NCI-H446 (cell line): ENCODE measurements at places on chromosomes 6 and 20.

- no peak for DNase-seq
Measured at GRCh38 chr20:58603721-58604120, 47.4 kb upstream of the STX16 start.

- DNase-seq = no peak
Measured at GRCh38 chr6:6688951-6689350, 100.4 kb downstream of the LY86 start.

DNA sequence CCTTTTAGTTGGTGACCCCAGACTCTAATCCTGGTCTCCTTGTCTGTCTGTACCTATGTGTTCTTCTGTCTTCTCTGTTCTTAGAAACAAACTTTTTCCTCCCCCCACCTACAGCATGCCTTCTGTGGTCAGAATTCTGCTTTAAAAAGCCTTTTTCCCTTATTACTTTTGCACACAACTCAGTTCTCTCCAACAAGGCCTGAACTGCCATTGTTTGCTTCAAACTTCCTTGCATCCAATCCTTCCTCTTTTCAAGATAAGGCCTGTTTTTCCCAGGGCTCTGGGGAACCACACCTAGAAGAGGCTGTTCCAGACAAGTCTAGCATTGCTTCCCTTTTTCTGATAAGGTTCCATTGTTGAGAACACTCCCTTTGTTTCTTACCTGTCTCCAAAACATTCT lies 22.2 kb upstream of the NCOA3 start:
- DNase-seq = no peak

DNA sequence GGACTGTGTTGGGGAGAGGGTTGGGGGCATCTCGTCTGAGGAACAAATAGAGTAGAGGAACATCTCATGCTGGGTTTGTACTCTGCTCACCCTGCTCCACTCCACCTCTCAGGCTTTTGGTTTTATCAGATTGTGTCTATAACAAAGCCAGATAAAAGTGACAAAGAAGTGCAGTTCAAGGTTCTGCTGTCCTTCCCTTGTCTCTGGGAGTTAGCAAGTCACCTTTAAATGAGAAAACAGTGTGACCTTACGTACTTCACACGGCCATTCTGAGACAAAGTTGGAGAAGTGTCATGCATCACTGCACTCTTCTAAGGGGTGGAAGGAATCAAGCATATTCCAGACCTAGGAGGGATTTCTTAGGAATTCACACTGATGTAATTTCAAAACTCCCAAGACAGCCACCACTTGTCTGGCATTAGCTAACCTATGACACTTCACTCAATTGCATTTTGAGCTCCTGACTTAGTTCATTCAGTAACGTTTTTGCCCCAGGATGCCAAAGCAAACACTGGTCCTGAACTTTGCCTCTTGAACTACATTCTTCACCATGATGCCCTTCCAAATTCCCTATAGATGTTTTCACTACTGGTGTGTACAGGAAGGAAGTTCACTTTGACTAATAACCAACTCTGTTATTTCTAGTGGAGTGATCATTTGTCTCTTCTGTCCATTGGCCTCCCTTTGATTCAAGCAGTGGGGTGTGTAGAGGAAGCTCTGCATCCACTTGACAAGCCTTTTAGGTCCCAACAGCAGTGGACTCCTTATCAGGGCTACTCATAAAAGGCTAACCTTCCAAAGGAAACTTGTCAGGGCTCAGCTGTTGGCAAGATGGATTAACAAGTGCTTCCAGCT lies 647.6 kb upstream of the FLRT3 start:
- DNase-seq = no peak

DNA sequence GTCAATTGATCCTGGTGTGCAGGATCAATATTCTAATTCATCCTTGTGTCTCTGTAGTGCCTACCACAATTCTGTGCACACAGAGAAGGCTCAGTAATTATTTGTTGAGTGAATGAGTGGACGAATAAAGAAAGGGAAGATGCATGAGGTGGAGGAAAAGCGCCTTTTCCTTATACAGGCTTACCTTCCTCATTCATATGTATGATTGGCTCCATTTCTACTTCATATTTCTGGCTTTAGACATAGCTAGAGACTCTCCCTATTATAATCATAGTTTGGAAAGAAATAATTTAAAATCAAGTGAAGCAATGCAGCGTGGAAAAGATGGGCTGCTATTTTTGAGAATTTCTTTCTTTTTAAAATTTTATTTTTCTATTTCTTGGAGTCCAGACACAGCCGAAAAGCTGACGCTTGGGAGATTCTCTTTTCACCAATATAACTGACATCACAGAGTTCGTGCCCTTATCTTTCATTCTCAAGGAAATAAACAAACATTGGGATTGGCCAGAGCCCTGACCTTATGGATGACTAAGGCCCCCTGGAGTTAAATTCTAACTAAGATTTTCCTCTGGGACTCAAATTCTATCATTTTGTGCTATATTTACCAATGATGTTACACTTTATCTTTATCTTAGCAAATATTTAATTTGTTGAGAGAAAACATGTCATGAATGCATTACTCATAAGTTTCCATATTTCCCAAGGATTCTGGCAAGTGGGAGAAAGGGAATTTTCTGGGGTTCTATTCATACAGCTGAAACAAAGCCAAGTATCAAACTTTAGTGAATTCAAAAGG lies 48.1 kb downstream of the PRL start:
- DNase-seq = no peak

DNA sequence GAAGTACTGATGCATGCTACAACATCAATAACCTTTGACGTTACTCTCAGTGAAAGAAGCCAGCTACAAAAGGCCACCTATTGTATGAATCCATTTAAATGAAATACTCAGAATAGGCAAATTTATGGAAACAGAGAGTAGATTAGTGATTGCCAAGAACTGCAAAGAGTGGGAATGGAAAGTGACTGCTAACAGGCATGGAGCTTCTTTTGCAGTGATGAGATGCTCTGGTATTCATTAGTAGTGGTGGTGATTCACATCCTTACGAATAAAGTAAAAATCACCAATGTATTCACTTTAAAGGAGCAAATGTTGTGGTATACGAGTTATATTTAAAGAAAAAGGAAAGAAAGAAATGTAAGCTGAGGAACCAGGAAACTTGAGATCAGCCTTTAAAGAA lies 126.8 kb upstream of the SAMD5 start:
- DNase-seq = no peak

- DNase-seq = no peak
Measured at GRCh38 chr6:118630067-118630466, 21.3 kb downstream of the CEP85L start.

DNA sequence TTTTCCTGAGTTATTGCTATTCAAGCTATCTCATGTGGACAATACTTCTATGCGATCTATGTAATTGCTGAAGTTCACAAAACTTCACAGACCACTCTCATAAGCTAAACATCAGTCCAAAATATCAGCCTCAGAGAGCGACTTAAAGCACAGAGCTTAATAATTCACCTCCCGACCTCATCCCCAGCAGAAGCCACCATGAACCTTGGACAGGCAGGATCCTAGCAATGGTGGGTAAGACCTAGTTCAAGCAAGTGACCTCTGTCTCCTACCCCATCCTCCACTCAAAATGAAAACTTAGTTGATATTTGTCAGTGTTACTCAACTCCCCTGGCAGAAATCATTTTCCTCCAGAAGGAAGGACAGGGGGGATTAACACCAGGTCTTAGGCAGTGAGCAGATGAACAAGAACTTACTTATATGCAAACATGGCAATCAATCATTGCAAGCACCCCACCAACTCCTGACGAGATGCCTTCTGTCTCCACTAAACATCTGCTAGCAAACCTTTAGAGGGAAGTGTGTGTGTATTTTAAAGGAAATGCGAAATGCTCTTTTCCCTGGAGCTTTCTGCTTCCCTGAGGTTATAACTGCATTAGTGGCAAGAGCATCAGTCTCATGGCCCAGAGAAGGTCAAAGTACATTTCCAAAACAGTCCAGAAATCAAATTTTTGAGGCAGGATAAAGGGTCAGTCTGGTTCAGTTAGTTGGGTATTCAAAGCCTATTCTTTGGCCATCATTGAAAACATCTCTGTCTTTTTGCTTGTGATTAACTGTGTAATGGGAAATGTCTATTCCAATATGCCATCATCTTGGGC lies 90.0 kb downstream of the SLC22A23 start:
- DNase-seq = no peak

- no peak for DNase-seq
Measured at GRCh38 chr6:157209865-157210530, 113.3 kb downstream of the TMEM242 start.
